Neural progenitor cell (in vitro differentiated cells): ENCODE measurements at places on chromosomes 16 and 17. TPM values are rescaled to one million over a fixed set of nuclear protein-coding genes. Genes with fewer than 3 reads are reported as not detected.

DNA sequence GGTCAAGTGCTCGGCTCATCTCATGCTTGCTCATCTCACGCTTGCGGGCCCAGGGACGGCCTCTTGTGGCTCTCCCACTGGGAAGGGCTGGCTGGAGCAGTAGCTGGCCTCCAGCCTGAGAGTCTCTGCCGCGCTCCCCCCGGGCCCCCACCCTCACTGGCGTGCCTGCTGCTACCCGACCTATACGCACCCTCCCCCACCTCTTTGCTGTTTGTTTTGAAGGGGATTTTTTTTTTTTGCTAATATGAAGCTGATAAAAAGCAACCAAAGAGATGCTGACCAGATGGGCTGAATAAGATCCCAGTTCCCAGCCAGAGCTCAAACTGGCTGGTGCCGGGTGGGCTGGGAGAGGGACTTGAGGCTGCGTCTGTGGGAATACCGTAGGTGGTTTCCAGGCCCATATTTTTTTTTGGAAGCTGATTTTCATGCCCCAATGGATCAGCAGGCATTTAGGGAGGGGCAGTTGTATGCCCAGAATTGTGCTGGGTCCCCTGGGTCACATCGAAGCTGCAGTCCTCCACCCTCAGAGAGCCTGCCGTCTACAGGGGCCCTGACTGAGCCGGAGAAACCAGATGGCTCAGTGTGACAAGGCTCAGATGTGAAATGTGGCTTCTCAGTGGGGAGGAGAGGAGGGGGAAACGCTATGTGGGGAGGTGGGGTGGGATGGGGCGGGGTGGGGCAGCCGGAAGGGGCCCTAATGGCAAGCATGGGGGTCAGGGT is 115.0 kb downstream of the RAP1GAP2 start:
- no peak for DNase-seq

DNA sequence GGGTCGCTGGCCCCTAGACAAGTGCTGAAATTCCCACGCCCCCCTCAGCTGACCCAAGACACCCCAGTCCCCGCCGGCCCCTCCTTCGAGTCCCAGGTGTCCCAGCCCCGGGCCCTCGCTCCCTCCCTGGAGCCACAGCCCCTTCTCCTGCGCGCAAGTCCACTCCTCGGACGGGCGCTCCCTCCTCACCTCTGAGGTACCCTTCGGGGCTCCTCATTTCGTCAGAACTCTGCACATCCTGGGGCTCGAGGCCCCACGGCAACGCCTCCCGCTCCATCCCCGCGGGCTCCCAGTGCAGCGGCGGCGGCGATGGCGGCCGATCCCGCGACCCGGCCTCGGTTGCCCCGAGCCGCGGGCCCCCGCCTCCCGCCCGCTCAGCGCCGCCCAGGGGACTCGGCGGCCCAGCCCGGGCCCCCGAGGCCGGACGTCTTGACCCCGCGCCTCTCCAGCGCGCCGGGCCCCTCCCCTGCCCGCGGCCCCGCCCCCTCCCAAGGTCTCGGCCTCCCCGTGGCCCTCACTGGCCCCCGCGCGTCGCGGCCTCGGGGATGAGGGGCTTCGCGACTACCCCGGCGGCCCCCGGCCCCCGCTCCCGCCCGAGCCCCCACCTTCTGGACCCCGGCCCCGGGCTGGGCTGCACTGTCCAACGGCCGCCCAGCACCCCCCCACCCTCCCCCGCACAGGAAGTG is at the start of gene ZNF768:
Gene ZNF768, minus strand, starts transcription at position 430 of the 686 bp plus-strand sequence. Its CDS starts 153 bp downstream, at position 277.
- DNase-seq, result peak; percentile 87

- peak; percentile 32 for DNase-seq
These were observed 855 bp downstream of the TUFM start for GRCh38 chr16:28845293-28845692.

Gene CMTM2
- not detected in 2 replicates for total RNA-seq

GRCh38 chr16:8894736-8895334 is 12.7 kb downstream of the LITAFD start:
- no peak for DNase-seq

Gene NPIPA2
- 2.5 and 2.7 TPM in 2 replicates for total RNA-seq

DNA sequence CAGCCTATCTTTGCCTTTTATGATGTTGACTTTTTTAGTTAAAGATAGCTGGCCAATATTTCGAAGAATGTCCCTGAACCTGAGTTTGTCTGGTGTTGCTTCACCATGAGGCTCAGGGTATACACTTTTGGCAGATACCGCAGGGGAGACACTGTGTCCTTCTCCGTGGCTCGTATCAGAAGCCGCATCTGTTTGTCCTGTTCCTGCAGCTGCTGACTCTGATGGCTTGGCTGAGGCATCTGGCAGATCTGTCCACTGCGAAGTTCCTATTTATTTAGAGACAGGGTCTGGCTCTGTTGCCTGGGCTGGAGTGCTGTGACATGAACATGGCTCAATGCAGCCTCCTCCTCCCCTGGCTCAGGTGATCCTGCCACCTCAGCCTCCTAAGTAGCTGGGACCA is 93.5 kb downstream of the CRISPLD2 start:
- no peak for DNase-seq

Gene C1QL1
- 4.7 TPM in 1 of 2 replicates, not detected in the other for total RNA-seq

Gene PRM3
- not detected in 2 replicates for total RNA-seq

Gene KRTAP2-3
- not detected in 2 replicates for total RNA-seq

GRCh38 chr17:44086364-44087311 is 16.1 kb downstream of the G6PC3 start:
- DNase-seq, result peak; percentile 67

Gene PRKCB
- total RNA-seq, result 5.0 and 9.5 TPM in 2 replicates

Gene GALNS
- 5.0 and 11.6 TPM in 2 replicates for total RNA-seq

- peak; percentile 96 for DNase-seq
These were observed 5.9 kb downstream of the CLEC19A start for GRCh38 chr16:19291475-19291874.

GRCh38 chr17:61476476-61477203 is 24.4 kb downstream of the TBX4 start:
- no peak for DNase-seq

Gene EVI2B
- total RNA-seq, result not detected in 2 replicates

DNA sequence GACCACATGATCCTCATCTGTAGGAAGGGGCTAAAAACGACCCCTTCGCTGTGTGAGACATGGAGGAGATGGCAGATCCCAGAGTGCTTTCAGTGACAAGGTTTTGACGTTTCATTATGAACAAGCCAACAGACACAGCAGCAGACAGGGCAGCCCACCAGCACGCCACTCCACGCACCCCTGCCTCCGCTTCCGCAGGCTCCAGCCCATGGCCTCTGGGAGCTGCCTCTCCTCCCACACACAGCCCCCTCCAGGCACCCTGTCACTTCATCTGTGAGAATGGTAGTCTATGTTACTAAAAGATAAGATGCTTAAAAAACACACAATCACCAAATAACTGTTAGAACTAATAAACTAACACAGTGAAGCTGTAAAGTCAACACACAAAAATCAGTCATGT is 12.3 kb upstream of the ADCY7 start:
- DNase-seq, result no peak
